Hepatocyte (in vitro differentiated cells): ENCODE measurements at places on chromosomes 12 and 14. TPM values are rescaled to one million over a fixed set of nuclear protein-coding genes. Genes with fewer than 3 reads are reported as not detected.

The SETD3 gene
- total RNA-seq = 60.2 and 67.3 TPM in 2 replicates

The SMOC1 gene
- 6.2 and 6.3 TPM in 2 replicates for total RNA-seq

The CAPZA3 gene
- total RNA-seq = not detected in 2 replicates

The PRKCH gene
- 11.2 and 16.3 TPM in 2 replicates for total RNA-seq

The COX8C gene
- total RNA-seq = not detected in 2 replicates

The SDSL gene
- 10.3 and 13.8 TPM in 2 replicates for total RNA-seq

The TAS2R42 gene
- total RNA-seq = not detected in 2 replicates

The AQP6 gene
- total RNA-seq = not detected in 2 replicates

The PLBD1 gene
- total RNA-seq = 19.1 and 20.8 TPM in 2 replicates

GRCh38 chr12:121400332-121401139 lies 618 bp downstream of the RNF34 start:
- peak; percentile 61 for DNase-seq

- peak; percentile 39 for DNase-seq
Measured at GRCh38 chr12:48794870-48795269, 6.0 kb upstream of the ADCY6 start.

DNA sequence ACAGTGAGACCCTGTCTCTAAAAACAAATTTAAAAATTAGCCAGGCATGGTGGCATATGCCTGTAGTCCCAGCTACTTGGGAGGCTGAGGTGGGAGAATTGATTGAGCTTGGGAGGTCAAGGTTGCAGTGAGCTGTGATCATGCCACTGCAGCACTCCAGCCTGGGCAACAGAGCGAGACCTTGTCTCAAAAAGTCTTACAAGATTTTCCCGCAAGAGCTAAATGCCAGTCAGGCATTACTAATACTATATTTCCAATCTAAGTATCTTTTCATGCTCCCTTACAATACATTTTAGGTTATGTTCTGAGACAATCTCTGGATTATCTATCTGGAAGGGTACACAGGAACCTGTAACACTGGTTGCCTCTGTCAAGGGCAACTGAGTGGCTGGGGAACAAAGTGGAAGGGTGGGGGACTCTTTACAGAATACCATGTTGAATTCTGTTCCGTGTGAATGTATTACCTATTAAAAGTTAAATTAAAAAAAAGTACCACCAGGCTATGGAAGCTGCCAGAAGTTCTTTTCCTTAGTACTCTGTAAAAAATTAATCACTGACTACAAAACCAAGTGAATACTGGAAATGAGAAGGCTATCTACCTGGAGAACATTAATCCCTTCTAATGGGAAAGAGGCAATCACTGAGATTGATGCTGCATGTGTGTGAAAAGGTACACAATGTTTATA lies 56.7 kb downstream of the BTBD7 start:
- no peak for DNase-seq

DNA sequence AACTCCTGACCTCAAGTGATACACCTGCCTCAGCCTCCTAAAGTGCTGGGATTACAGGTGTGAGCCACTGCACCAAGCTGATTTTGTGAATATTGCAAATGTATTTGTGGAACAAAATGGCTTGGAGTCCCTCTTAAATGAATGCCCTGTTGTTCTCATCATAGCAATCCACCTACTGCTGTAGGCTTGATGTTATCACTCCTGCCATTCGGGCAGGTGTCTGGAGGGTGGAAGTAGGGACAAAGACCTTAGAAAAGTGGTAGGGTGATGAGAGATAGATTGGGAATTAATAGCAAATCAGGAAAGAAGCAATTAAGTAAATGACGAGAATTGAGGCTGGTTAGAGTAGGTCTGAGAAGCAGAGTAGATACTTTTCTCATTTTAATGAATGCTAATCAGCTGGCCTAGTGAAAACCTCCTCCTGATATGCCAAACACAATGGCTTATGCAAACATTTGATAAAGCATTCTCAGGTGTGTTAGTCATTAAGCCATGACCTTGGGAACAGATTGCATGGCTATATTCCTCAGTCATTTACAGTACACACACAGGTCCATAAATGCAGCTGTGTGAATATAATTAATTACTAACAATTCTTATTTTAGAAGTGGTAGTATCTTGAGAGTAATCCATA lies 60.5 kb upstream of the USP44 start:
- peak; percentile 59 for DNase-seq

GRCh38 chr14:52329678-52330369 lies 15.7 kb downstream of the PTGER2 start:
- DNase-seq = no peak

GRCh38 chr14:69845050-69845581 lies 34.1 kb upstream of the SMOC1 start:
- no peak for DNase-seq

GRCh38 chr14:91219517-91220389 lies 24.8 kb downstream of the GPR68 start:
- no peak for DNase-seq

GRCh38 chr14:84704601-84705000 lies 825.3 kb upstream of the FLRT2 start:
- no peak for DNase-seq

DNA sequence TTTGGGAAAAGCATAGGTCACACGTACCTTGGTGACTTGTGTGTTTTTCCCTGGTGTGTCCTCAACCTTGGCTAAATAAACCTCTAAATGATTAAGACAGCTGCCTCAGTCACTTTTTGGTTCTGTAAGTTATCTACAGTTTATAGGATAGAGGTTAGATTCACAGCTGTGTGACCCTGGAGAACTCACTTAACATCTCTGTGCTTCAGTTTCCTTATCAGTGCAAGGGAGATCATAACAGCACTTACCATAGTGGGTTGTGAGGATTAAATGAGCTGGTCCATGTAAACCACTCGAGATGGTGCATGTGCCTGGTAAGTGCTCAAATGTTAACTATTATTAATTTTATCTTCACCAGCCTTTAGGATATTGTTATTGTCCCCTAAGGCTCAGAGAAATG lies 35.4 kb upstream of the CHST11 start:
- no peak for DNase-seq

DNA sequence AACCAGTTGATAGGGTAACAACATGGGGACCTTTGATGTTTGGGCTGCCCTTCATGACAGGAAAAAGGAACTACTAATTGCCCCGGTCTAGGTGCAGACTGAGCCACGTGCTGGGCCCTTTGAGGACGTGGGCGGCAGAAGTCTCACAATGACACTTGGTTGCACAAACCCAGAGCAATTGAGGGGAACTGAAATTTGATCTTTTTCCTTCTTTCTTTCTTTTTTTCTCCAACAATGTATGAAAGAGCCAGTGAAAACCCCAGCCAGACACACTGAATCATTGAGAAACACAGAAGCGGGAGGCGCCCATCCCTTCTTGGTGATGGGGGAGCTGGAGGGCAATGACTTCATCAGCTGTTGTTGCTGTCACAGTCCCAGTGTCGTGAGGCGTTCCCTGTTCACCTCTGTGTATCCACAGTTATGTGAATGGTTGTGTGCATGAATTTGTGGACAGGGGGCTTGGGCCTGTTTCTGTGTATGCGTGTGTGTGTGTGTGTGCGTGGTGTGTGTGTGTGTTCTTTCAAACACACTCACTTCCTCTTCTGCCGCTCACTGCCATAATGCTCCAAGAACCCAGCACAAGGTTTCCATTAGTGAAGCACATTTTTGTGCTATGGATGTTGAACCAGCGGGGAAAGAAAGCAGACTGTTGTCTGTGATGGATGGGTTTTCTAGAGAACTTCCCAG lies 137.5 kb upstream of the CCND2 start:
- peak; percentile 51 for DNase-seq

GRCh38 chr12:104132351-104132956 lies 5.6 kb downstream of the NFYB start:
- DNase-seq = no peak

DNA sequence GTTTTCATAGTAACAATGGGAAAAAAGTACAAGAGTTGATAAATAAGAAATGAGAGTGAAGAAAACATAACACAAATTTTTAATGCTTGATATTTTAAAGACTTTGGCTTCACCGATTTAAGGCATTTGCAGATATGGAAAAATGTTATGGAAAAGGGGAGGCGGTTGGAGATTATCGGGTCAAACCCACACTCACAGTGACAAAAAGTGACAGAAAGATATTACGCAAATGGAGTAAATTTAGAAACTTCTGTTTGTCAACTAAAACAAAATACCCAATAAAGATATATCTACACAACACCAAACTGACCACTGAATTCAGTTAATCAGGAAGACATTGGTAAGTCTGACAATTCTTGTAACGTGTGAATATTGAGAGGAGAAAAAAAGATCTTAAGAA lies 2.5 kb downstream of the PPP1R12A start:
- DNase-seq = no peak

DNA sequence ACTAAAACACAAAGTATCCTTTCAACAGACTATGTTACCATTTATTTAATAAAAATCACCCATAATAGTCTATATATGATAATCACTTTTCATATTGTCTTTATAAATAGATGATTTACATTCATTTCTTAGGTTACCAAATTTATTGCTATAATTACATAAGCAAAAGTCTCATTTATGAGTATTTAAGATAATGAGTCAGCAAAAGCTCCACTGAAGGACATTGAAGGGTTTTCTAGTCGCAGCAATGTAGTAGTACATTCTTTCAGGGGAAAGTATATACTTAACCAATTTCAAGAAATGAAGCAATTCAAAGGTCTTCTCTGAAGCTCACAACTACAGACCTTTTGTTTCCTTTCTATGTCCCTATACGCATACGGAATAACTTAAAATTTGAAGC lies 110.9 kb downstream of the NOVA1 start:
- DNase-seq = no peak

GRCh38 chr12:19273482-19274330 lies 144.2 kb downstream of the PLEKHA5 start:
- peak; percentile 63 for DNase-seq

GRCh38 chr12:32692358-32692757 lies 13.3 kb downstream of the DNM1L start:
- no peak for DNase-seq

- DNase-seq = peak; percentile 87
Measured at GRCh38 chr14:76919431-76920330, 93.5 kb downstream of the LRRC74A start.

DNA sequence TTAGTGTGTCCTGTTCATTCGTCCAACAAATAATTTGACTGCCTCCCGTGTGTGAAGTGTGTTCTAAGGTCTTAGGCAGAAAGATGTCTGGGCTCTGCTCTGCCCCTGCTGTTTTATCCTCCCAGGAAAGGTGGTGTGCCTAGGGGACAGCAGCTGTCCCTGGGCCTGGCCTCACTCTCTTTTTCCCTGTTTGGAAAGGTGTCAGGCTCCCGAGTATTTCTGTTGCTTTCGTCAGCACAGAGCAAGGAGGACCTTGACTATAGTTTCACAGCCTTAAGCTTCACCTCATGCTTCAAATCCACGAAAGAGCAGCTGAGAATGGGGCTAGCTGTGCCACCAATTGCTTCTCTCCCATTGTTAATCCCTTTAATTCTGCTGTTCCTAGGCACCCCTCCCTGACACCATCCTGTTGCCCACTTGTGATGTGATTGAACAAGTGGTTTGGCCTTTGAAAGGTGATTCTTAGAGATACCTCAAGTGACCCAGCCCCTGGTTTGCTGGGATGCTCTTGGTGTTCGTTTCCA lies 54.2 kb downstream of the TGFB3 start:
- no peak for DNase-seq

DNA sequence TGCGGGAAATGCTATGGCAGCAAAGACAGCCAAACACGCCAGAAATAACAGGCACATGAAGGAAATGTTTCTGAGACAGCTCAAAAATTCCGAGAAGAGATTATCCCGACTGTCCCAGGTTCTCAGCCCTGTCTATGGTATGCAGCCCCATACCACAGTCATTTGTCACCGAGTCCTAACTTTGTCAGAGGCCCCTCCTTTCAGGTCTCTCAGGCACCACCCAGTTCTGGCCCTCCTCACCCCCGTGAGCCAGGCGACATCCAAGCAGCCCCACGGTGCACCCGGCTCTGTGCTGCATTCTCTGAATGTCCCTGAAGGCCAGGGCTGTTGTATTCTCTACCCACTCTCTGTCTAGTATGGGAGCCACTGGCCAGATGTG lies 24.0 kb downstream of the SSH1 start:
- DNase-seq = peak; percentile 57

DNA sequence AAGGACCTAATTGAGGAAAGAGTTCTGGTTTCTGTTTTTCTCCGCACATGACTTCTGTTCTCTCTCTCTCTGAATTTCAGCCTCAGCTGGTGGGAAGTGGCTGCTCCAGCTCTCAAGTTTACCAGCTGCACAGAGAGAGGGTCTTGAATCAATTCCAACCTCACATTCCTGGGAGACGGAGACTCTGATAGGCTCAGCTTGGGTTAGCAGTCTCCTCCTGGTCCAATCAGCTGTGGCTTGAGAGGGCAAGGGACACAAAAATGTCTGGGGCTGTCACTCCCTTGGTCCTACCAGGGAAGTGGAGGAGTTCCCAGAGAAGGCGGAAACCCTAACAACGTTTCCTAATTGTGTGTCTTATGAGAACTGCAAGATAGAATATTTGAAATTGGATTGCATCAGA lies 7.0 kb downstream of the CCDC63 start:
- peak; percentile 11 for DNase-seq

DNA sequence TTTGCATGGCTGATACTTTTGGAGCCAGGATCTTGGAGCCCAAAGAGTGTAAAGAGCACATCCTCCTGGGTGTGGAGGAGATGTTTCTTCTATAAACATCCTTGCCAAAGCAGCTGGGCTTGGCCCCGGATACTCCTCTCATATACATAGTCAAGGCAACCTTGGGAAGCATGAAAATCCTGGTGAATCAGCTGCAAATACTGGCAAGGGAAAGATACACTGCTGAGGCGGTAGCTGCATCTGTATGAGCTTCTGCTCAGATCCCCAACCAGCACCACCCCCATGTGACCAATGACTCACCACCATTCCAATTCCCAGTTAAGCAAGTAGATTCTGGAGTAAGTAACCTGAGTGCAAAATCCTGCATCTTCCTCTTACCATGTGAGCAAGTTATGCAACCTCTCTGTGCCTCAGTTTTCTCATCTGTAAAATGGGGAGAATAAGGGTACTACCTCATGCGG lies 567.4 kb downstream of the MED13L start:
- DNase-seq = peak; percentile 37

DNA sequence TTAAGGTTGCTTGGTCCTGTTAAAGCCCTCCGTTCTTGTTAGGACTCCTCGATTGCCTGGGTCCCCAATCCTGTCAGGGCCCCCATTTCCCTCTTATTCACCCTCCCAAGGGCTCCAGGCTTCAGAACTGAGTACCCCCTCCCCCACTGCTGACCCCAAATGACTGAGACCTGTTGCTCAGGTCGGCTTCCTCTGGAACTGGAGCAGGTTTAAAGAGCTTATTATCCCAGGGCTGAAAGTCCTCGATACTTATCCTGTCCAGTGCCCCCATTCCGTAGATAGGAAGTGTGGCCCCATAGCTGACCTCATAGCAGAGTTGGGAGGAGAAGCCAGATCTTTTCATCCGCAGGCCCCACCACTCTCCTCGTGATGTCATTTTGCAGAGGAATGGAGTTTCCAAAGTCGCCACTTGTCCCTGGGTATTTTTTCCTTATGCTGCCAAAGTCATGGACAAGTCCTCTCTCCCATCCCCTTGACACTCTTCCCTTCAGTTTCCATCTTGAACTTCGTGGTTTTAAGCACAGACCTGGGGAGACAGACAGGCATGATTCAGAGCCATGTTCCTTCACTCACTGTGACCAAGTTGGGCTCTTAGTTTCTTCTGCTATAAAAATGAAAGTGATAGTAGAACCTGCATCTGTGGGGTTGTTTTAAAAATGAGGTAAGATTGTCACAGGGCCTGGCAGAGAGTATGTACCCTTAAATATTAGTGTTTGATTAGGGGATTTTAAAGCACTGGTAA lies 1.2 kb downstream of the USP30 start:
- no peak for DNase-seq
